Vagina (tissue), 2 donors: ENCODE measurements at places on chromosomes 16 and 17. TPM values are rescaled to one million over a fixed set of nuclear protein-coding genes. Genes with fewer than 3 reads are reported as not detected.

ABCA8 gene
- total RNA-seq: 75.9 TPM

SCARF1 gene
- total RNA-seq: 26.3 TPM

VEZF1 gene
- total RNA-seq: 86.2 TPM

IL17C gene
- total RNA-seq: not detected

MMD gene
- 16.7 TPM for total RNA-seq

SLC4A1 gene
- total RNA-seq: not detected

ASIC2 gene
- total RNA-seq: not detected

SKAP1 gene
- total RNA-seq: 5.6 TPM

BAHCC1 gene
- 9.1 TPM for total RNA-seq

PRSS33 gene
- not detected for total RNA-seq

ABCC6 gene
- 0.49 TPM for total RNA-seq

MT4 gene
- total RNA-seq: 25.8 TPM

OTOA gene
- not detected for total RNA-seq

BTBD17 gene
- total RNA-seq: not detected

CCL17 gene
- not detected for total RNA-seq

NCOR1 gene
- 175 TPM for total RNA-seq

SLFN12L gene
- total RNA-seq: 12.3 TPM

NPIPA5 gene
- total RNA-seq: 5.9 TPM

PTX4 gene
- total RNA-seq: not detected

SLC2A4 gene
- 3.2 TPM for total RNA-seq

DNA sequence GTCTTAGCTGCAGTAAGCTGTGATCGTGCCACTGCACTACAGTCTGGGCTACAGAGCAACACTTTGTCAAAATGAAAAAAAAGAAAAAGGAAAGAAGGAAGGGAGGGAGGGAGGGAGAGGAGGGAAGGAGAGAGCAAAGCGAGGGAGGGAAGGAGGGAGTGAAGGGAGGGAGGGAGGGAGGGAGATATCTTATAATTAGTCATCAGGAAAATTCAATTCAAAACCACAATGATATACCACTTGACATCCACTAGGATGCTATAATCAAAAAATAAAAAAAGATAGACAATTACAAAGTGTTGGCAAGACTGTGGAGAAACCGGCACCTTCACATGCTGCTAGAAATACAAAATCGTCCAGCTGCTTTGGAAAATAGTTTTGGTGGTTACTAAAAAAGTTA lies 93.8 kb downstream of the CDC27 start:
- no peak for DNase-seq

DNA sequence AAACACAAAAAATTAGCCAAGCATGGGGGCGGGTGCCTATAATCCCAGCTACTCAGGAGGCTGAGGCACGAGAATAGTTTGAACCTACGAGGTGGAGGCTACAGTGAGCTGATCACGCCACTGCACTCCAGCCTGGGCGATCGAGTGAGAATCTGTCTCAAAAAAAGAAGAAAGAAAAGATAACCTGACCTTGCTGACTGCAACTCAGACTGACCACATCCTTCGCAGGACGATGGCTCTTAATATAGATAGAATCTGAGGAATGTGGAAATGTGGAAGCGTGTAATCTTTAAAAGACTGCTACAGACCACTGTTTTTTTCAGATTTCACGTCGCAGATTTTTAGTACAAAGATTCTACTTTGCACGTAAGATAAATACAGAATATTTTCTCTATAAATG lies 37.8 kb downstream of the KLHDC4 start:
- DNase-seq: no peak

DNA sequence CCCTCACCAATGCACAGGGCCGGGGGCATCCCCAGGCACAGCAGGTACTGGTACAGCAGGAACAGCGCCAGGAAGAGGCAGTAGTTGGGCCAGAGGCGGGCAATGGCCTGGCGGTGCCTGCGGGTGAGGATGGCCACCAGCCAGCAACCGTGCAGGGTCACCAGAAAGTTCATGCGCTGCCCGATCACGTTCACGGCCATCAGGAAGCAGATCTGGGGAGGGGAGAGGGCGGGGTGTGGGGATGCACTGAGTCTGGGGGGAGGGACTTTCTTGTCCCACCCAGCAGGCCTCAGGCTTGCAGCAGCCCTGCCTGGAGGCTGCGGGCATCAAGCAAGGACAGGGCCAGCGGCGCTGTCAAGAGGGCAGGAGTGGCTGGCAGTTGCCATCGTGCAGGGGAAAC lies 25.4 kb downstream of the CTU2 start:
- DNase-seq: no peak

GRCh38 chr16:3478242-3478925 lies 16.9 kb downstream of the C16orf90 start:
- no peak for DNase-seq

- no peak for DNase-seq
Measured at GRCh38 chr17:73118951-73119391, 26.5 kb upstream of the SLC39A11 start.

DNA sequence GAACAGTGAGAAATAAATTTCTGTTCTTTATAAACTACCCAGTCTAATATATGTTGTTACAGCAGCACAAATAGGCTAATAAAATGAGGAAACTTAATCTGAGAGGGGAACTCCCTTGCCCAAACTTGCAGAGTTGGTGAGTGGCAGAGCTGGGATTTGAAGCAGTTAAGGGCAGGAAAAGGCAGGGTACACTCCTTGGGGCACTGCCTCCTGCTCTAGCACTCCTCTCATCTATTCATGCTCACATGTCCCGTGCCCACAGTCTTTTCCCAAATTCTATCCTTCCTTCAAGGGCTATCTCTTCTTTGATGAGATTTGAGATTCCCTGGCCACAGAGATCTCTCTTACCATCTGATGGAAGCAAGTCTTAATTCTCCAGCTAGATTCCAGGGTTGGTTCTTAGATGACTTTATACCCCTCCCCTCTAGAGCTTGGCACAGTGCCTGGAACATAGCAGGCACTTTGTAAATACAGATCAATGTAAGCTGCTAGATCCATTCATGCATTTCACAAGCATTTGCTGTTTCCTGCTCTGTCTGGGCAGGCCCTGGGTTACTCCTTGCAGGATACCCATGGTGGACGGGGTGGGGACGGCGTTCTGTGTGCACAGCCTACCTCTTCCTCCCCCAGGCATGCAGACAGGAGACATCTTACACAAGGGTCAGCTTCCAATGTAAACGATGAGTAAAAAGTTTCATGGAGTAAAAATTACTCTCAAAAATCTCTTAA lies 39.2 kb upstream of the ABCC12 start:
- no peak for DNase-seq

GRCh38 chr17:41863074-41863848 lies 2.0 kb downstream of the KLHL11 start:
- no peak for DNase-seq

DNA sequence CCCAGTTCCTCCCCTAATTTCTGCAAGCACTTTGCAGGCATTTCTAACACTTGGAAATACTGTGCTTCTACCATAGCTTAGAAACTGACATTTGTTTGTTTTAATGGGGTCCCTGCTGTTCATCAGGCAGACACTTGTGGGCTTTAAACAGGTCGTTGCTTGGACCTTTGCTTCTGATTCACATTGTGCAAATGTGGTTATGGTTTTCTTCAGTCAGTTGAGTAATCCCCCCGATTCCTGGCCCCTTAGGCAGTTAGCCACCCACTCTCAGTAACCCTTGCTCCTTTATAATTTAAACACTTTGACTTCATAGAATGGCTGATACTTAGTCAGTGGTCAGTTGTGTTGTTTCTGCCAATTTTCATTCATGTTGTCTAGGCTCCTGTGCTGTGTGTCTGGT lies 39.4 kb downstream of the SLC47A1 start:
- DNase-seq: no peak

DNA sequence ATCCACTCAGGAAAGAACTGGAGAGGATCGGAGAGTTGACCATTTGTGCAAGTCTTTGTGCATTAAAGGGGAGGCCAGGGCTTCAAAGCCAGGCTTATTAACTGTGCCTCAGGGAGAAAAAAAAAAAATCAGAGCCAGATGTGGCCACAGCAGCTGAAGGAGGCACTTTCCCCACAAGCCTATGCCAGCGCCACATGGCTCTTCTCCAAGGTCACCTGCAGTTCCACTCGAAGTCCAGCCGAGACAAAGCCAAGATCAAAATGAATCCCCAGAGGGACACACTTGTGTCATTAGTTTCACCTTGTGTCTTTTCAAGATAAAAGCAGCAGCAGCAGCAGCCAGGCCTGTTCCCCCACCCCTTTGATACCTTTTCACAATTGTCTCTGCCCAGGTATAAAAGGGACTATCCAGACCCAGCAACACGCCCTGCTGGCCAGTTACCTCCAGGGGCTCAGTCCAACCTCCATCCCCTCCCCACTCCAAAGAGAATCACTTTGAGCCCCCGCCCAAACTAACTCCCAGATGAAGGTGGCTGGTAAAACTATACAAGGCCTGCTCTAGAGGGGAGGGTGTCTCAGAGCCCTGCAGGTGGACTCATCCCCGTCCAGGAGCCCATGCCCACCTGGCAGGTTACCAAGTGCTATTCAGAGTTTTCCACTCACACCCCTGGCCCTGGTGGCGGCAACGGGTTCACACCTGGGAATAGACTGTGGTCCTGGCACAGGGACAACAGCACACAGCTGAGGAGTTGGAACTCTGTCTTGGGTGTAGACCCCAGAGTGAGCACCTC lies 29.2 kb downstream of the AXIN2 start:
- DNase-seq: no peak

DNA sequence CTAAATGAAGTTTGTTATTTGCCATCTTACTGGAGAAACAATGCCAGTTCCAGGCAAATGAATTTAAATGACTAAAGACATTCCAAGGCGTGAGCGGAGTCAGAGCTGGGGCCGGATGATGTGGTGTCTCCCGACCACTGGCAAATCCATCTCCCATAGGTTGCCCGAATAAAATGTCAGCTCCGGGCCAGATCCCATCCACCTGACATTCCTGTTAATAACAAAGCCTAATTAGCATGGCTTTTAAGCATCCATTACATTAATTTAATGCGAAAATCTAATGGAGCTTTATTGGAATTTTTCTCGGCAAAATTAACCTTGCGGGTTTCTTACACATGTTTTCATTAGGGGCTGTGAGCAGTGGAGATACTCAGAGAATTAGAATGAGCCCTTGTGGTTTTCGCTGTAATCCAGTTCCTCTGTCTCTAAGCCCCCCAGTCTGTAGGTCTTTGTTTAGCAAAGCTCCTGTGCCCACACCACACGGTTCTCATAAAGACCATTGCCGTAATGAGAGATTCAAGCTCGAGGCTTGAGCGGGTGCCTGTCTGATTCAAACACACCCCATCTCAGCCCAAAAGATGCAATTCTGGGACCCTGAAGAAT lies 123.3 kb downstream of the CCT6B start:
- DNase-seq: no peak

GRCh38 chr17:4998732-4999429 lies 1.1 kb downstream of the KIF1C start:
- no peak for DNase-seq

GRCh38 chr16:68022278-68022727 lies 729 bp downstream of the DDX28 start:
- DNase-seq: no peak

DNA sequence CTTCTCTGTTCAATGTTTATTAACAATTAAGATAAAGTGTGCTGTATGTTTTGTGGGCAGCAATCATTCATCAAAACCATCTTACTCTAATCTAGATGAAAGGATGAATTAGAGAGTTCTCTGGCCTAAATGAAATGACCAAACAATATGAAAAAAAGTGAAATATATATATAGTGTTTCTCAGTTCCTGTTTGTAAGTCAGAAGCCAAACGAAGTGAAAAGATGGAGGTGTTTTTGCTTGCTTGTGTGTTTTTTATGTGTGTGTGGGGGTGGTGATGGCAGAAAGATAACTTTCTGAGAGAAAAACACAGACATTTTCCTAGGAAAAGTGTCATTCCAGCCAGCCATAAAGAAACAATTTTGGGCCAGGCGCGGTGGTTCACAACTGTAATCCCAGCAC lies 138.6 kb downstream of the CDH8 start:
- no peak for DNase-seq

GRCh38 chr16:68760671-68761275 lies 23.7 kb downstream of the CDH1 start:
- DNase-seq: no peak

DNA sequence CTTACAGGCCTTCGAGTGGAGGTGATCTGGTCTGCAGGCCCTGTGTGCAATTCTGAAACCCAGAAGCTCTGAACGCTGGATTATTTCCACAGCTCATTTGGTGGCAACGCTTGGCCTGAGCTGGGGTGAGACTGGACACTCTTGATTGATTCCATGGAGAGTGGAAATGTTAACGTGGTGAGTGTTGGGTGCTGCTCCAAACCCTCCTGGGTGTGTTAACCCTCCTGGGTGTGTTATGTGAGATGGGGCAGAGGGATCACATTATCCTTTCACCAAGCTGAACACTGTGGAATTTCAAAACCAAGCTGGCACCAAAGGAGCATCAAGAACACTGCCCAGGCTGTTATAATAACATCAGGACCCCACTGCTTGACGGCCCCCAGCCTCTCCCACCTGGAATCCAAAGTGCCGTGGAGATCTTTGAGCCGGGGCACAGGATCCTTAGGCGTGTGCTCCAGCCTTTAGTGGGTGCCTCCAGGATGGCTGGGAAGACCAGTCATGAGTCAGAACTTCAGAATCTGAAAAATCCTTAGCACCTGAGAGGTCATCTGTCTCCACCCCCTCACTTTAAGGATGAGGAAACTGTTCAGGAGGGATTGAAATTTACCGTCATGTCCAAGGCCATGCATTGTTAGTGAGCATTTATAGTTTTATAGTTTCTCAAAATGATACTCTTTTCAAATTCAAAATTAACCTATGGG lies 75.0 kb downstream of the RPTOR start:
- DNase-seq: no peak

- no peak for DNase-seq
Measured at GRCh38 chr17:1073241-1073962, 76.5 kb downstream of the TIMM22 start.

DNA sequence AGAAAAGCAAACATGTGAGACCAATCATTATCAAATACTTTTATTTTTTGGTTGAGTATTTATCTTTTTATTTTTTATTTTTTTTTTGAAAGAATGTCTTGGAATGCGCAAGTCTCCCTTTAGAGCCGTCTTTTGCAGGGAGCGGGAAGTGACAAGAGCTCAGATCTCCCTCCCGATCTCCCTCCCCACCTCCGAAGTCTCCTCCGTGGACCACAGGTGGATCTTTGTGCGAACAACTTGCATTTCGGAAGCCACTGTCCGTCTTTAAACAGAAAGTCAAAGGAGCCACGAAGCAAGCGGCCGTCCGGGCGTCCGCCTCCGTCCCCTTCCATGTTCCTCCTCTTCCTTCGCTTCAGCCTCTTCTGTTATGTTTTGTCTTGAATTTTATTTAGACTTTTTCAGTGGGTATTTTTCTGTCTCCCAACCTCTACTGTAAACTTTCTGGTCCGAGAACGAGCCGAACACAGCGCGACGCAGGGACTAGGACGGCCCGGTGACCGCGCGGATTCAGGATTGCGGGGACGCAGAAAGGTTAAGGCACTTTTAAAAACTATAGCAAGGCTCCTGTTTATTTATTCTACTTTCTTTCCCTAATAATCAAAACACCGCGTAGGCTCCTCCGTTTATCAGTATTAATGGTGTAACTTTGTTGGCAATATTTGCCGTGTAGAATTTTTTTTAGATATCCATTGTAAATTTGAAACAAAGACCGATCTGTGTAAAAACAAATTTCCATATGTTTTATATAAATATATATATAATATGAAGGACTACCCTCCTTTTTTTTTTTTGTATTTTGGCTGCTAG lies 3.3 kb downstream of the FOXF1 start:
- no peak for DNase-seq

- no peak for DNase-seq
Measured at GRCh38 chr16:9042533-9042932, 48.9 kb upstream of the HAPSTR1 start.

GRCh38 chr16:24976971-24977677 lies 38.0 kb downstream of the ARHGAP17 start:
- no peak for DNase-seq

- DNase-seq: no peak
Measured at GRCh38 chr16:67030221-67030962, 1.4 kb downstream of the CBFB start.

GRCh38 chr17:79977708-79978547 lies 57.7 kb downstream of the TBC1D16 start:
- DNase-seq: no peak
